LoVo (cell line): ENCODE measurements at places on chromosomes 6 and 20.

DNA sequence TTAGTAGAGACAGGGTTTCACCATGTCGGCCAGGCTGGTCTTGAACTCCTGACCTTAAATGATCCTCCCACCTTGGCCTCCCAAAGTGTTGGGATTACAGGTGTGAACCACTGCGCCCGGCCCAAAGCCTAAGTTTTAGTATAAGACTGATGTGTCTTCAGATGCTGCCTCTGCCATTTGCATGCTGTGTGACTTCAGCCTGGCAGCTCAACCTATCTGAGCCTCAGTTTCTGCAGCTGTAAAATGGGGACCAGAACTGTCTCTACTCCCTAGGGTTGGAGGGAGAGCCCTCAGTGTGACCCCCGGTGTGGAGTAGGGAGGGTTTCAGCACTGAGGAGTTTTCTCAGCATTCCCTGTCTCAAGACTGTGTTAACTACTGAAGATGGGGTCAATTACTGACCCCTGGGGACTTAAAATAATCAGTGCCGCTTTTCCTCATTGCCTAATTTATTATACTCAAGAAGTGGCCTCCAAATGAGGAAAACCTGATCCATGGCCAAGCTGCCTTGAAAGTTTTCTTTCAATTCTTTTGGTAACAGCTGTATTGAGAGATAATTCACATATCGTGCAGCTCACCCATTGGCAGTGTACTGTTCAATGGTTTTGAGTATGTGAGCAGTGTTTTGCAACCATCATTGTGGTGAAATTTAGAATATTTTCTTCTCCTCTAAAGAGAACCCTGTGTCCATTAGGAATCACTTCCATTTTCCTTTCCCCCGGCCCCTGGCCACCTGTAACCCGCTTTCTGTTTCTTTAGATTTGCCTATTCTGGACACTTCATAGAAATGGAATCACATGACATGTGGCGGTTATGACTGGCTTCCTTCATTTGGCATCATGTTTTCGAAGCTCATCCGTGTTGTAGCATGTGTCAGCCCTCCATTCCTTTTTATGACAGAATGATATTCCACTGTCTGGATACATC, 64.8 kb downstream of the PHACTR3 start:
- no peak for DNase-seq

DNA sequence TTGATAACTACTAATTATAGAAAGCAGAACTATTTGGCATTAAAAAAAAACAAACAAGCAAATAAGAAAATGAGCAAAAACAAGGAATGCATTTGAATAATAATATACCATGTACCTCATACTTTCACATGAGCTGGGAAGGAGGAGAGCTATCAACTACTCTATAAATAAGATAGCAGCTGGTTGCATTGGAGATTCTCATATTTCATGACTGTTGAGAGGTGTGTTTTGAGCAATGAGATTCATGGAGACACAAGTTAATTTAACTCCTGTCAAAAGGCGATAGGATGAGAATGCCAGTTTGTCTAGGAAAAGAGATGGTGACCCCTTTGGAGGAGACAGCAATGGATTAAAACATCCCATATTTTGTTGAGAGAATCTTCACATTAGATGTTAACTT, 348.8 kb upstream of the SPTLC3 start:
- DNase-seq, result no peak

DNA sequence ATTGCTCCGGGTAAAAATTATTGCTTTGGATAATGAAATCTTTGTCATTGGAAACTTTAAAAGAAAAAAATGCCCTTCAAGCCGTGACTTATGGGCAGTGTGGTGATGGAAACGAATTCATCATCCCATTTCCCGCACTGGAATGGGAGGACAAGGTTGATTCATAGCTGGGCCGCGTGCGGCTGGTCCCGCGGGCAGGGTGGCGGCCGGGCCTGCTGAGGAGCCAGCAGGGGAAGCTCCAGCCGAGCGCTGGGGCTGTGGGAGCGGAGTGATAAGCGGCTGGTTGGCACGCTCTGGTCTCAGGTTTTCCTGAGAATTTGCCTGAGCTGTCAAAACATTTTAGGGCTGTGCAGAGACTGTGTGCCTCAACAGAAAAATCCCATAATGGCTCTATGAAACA, 351.7 kb downstream of the CDC5L start:
- DNase-seq, result no peak

DNA sequence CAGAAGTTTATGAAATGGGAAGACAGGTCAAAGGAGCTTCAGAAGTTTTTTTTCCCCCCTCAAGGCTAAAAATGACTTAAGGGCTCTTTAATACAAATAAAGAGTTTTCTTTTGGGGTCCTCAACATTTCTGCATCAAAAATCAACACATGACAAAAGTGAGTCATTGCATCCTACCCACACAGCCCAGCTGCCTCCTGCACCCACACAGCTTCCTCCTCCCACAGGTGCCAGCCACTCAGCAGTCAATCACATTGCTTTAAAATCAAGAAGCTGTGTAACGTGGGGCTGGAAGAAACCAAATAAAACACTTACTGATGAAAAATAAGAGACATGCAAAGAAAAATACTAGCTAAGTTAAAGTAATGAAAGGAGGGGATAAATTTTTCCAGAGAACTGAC, 68.5 kb downstream of the MAP3K5 start:
- peak; percentile 14 for DNase-seq

DNA sequence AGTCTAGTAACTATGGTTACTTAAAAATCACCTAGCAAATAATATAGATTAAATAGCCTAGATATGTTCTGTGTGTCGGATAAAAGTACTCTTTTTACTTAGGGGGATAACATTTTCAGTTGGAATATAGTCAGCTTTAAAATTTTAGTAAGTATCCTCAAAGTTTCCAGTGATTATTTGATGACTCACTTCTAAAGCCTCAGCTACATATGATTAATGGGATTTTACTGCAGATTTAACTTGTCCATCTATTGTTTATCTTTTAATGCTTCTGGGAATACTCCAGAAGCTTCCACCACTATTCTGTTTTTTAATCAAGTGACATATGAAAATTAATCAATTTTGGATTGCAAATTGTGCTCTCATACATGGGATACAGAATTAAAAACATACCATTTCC, 8.7 kb upstream of the TENT5A start:
- no peak for DNase-seq

DNA sequence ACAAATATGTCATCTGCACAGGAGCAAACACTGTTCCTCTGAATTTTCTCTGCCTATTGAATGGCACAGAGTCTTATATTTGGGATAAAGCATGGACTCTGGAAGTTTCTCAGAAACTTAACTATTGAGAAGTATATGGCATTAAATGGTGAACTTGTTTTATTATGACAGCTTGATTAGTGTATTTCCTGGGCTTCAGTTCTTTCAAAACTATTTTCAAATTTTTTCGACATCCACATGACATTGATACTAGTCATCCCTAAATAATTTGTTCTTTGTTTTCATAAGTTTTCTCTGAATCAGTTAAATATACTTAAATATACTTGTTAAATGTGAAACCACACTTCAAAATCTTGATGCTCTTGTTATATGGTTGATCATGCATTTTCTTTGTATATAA, 144.0 kb upstream of the TSHZ2 start:
- DNase-seq, result no peak

- no peak for DNase-seq
These were observed 48.7 kb upstream of the BMP2 start for GRCh38 chr20:6718662-6719368.

GRCh38 chr6:113679051-113679450, 178.1 kb upstream of the MARCKS start:
- no peak for DNase-seq

DNA sequence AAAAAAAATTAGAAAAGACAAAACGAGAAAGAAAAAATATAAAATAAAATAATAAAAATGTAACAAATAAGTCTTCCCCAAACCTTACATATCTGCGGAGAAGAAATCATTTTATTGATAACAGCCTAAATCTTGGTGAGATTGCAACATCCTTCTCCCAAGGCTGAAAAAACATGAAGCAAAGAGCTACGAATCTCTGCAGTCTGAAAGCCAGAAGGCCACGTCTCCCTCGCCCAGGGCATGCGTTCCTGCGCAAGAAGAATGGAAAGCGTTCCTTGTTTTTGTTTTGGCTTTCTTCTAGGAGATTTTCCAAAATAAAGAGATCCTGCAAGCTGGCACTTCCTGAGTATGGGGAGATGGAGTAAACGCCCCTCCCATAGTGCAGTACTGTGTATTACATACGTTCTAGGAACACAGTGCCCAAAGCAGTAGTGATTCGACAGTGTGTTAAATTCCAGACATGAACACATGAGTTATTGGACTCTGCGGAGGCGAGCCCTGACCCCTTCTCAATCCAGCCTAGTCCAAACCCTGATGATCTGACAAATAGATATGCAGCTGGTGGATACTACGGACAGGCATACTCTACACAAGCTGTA, 126.7 kb upstream of the RREB1 start:
- no peak for DNase-seq

DNA sequence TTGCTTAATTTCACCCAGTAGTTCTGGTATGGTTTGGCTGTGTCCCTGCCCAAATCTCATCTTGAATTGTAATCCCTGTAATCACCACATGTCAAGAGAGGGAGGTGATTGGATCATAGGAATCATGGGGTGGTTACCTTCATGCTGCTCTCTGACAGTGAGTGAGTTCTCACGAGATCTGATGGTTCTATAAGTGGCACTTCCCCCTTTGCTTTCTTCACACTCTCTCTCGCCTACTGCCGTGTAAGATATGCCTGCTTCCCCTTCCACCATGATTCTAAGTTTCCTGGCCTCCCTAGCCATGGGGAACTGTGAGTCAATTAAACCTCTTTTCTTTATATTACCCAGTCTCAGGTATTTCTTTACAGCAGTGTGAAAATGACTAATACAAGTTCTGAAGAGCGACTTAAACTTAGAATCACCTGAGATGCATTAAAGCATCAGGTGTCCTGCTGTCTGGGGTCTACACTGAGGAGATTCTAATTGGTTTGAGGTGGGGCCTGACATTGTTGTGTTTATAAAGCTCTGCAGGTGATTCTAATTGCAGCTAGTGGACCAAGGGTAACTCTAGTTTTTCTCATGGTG, 82.1 kb upstream of the DTNBP1 start:
- DNase-seq, result no peak
